ENCODE measurements at places on chromosomes 2 and 18. TPM values are rescaled to one million over a fixed set of nuclear protein-coding genes. Genes with fewer than 3 reads are reported as not detected.

GRCh38 chr2:85314884-85315242 is 12.9 kb downstream of the TGOLN2 start:
- no peak for DNase-seq

Gene ZBTB7C
- total RNA-seq: 1.4 TPM

GRCh38 chr2:197071790-197072436 is 145.4 kb upstream of the PGAP1 start:
- DNase-seq: no peak

GRCh38 chr2:190062053-190062452 is 476 bp downstream of the MSTN start:
- no peak for DNase-seq

Gene QPCT
- 23.1 TPM for total RNA-seq

- DNase-seq: no peak
Observed at GRCh38 chr2:100865816-100866460, 46.0 kb downstream of the NPAS2 start.

Gene GAL3ST2
- not detected for total RNA-seq

Measured in astrocyte (in vitro differentiated cells and primary cell).